ENCODE measurements at places on chromosomes 2 and 18.

DNA sequence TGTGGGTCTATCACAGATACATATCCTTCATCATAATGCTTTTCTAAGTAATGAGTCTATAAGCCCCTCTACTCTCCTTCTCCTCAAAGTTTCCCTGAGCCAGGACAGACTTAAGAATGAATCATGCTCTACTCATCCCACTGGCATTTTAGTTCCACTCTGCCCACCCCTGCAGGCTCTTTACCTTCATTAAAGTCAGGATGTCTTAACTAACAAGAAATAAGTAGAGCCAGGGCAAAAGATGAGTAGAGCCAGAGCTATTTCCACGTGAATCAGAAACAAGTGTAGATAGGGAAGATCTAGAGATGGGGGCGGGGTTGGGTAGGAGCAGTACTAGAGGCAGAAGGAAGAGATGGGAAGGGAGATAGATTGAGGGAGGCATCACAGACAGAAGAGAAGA, 790.5 kb downstream of the RNF144A start:
- no peak for DNase-seq

DNA sequence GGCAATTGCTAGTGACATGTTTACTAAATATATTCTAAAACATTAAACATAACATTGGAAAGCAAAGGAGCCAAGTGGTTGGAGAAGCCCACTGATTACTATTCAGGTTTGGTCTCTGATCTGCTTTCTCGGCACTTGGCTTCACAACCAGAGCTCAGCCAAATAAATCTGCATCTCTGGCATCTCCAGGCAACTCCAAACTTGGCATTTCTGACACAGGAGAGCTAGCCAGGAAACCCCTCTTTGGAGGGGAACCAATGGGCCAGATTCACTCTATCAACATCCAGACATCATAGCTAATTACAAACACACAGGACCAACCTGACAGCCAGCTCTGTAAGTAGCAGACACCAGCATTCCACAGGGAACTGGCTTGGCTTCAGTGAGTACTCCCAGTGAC, 150.3 kb upstream of the ETAA1 start:
- DNase-seq = no peak

DNA sequence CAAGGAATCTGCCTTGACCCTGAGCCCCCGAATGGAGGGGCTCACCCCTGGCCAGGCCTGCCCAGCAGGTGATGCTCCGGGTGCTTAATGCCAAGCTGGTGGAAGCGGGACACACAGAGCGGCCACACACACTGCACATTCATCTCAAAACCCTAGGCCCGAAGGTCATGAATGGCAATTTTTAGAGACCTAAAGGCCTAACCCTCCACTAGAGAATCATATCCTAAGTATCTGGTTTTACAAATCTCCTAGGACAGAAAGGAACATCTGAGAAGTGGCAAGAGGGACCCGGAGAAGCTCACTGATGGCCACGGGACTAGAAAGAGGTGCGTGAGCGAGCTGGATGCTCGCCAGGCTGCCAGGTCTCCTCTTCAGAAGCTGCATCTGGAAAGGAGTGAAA, 38.3 kb downstream of the ST3GAL5 start:
- no peak for DNase-seq

DNA sequence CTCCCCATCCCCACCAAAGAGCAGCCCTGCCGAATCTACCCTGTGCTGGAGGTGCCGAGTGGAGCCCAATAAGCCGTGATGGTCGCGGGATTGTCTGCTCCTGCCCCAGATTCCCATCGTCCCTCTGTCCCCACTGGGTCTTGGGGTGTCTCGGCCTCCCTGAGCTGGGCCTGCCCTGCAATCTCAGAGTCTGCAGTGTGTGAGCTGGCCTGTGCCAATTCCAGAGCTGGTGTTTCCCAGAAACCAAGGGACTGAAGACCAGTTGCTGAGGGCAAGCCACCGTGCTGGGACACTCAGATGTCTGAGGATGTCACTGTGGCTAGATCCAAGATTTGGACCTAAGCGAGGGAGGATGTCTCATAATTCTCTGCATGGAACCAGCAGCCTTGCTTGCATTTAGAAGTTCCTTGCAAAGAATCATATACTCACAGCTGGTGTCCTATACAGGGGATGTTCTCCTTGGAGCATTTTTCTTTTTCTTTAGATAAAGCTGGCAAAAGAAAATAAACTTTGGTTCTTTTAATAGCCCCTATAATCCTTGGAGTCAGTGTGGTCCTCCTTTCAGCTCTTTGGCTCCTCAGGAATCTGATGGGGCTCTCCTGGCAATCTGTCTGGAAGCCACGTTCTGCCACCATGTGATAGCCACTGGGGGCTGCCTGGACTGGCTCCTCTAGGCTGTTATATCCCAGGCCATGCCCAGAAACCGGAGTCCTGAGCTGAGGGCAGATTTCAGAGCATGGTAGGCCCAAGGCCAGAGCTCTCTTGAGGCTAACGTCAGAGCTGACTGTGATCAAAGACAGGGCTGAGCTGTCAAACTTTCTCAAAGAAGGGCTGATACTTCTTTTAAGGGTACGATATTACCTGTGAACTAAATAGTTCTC, 140.1 kb upstream of the HAAO start:
- no peak for DNase-seq

- peak; percentile 12 for DNase-seq
Observed at GRCh38 chr2:234288974-234289455, 207.9 kb downstream of the ARL4C start.

- DNase-seq = no peak
Observed at GRCh38 chr18:48555465-48555995, 16.7 kb downstream of the CTIF start.

DNA sequence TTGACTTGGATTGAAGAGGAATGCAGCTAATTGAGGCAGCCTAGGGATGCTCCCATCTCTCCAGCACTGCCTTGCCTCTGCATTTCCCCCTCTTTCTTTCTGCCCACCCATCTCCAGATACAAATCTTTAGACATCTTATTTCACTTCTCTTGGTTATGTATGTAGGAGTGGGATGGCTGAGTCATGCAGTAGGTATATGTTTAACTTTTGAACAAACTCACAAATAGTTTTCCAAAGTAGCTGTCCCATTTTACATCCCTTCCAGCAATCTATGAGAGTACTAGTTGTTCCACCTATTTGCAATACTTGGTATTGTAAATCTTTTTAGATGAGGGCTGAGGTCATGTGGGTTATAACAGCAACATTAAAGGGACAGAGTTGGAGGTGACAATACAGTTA, 329.9 kb downstream of the DYSF start:
- no peak for DNase-seq
